ENCODE measurements at places on chromosomes 7 and 10.

- no peak for DNase-seq
Measured at GRCh38 chr10:124283949-124284250, 134.8 kb downstream of the OAT start.

DNA sequence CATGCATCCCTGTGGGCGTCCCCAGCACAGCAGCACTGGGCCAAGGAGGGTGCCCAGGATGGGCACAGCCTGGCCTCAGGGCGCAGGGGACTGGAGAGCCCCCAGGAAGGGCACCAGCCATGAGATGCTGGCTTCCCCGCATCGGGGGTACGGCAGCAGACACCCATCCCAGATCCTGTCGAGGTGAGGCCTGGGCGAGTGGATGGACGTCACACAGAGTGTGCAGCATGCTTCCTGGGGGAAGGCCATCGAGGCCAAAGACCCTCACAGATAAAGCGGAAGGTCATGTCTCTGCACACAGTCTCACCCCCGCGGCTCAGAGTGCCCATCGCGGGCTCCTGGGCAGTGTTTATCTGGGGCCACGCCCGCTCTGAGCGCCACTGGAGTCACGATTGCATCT, 18.8 kb downstream of the ADGRA1 start:
- DNase-seq, result no peak

- no peak for DNase-seq
Measured at GRCh38 chr7:137916980-137917645, 70.3 kb upstream of the DGKI start.

- no peak for DNase-seq
Measured at GRCh38 chr7:94355454-94355853, 39.2 kb upstream of the COL1A2 start.

DNA sequence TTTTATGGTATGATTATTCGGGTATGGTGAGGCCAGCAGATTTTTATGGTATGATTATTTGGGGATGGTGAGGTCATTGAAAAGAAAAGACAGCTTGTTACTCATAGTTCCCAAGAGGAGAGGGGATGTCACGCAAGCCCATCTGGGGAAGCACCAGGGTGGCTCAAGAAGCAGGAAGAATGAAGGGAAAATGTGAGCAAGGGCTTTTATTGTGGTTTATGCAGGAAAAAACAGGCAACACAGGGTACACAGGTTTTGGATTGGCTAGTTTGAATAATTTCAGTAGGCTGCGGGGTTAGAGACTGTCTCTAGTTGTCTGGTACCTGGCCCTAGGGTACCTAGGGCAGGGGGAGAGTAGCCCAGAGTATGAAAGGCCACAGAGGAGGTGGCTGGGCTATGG, 26.8 kb upstream of the DGKI start:
- peak; percentile 77 for DNase-seq

DNA sequence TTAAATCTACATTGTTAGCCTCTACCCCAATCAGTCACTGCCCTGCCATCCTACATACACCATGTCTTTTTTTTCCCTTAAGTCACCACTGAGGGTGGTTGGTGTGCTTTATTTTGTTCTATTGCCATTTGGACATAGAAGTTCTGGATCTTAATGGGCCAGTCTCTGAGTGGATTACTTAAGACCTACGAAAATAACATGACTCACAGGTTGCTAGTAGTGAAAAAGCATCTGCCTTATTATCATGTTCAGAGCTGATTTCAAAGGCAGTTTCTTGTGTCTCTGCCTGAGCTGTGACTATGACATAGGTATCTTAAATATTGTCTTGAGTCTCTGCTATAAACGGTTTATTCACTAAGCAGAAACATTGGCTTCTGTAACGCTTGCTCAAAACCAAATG, 410.8 kb downstream of the MDFIC start:
- DNase-seq, result no peak

DNA sequence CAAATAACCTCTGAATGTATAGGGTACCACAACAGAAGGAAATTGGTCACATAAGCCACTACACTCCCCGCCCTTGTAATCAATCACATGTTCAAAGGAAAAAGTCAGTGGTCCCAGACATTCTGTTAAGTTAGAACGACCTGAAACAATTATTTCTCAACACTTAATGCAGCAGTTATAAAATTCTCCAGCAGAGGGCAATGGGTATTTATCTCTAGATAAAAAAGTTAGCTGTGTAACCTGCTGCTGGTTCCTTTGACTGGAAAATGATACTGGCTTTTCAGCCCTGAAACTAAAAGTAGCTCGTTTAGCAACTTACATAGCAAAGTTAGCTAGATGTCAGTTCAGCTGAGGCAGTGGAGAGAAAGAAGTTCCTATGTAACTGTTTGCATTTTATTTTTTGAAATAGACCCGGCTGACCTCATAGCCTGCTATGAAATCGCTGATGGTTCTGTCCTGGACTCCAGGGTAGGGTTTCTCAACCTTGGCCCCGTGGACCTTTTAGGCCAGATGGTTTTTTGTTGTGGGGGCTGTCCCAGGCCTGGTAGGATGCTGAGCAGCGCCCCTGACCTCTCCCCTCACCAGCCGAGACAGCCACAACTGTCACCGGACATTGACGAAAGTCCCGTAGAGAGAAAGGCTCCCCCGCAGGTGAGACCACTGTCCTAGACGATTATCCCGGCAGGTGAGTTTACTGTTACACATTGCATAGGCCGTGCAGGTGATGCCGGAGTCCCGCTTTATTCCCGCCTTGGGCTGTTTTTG, 40.2 kb upstream of the PROSER2 start:
- peak; percentile 71 for DNase-seq

- peak; percentile 87 for DNase-seq
Measured at GRCh38 chr10:21135023-21135931, 238.2 kb upstream of the NEBL start.

DNA sequence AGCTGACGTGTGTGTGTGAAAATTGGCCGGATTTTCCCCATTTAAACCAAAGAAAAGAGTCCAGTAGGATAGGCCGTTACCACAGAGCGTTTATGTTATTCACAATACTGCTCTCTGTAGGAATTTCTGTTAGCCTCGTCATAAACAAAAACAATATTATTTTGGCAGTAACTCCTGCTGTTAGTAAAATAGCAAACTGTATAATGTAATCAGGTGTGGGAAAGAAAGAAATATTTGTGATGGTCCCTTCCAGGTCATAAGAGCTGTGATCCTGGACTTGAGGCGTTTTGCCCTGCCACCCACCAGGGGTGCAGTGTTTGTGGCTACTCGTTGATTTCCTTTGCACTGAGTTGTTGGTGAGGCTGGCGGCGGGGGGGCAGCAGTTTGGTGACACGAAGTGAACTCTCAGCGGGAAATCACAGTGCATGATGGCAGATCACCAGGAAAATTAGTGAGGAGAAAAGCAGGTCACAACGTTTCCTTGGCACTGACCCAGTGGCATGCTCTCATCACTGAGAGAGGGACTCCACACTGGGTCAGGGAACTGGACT, 2.8 kb downstream of the EEPD1 start:
- peak; percentile 56 for DNase-seq

DNA sequence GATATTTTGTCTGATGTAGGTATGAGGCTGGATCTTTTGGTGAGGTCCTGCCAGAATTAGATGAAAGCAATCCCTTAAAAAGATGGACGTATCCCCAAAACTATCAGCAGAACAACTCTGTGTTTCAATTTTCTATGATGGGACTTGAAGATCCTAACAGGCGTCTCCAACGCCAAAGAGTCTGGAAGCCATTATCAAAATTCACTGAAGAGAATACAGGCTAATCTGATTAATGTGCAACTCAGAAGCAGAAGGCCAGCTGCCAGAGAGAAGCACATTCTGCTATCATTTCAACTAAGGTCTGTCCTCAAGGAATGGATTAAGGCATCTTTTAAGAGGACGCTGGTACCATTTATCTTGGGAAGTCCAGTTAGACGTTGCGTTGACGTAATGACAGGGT, 119.7 kb downstream of the FGFR2 start:
- DNase-seq, result no peak

- peak; percentile 45 for DNase-seq
Measured at GRCh38 chr7:98760201-98760651, 109.6 kb downstream of the TMEM130 start.

DNA sequence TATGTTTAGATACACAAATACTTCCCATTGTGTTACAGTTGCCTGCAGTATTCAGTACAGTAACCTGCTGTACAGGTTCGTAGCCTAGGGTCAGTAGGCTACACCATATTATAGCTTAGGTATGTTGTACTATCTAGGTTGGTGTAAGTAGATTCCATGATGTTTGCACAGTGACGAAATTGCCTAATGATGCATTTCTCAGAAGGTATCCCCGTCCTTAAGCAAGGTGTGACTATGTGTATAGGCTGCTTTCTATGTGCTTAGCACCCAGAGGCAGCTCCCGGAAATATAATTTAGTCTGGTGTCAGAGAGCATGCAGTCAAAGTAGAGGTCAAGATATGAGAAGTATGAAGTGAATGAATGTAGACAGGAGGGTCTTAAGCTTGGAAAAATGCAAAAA, 9.8 kb downstream of the MAPK8 start:
- no peak for DNase-seq

DNA sequence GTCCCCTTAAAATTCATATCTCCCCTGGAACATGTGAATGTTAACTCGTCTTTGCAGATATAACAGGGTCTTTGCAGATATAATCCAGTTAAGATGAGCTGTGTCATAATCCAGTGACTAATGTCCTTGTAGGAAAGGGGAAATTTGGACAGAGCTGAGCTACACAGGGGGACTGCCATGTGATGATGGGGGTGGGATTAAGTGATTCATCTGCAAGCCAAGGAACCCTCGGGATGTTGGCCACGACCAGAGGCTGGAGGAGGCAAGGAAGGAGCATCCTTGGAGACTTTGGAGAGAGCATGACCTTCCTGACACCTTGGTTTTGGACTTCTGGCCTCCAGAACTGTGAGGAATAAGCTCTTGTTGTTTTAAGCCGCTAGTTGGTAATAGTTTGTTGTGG, 153.9 kb upstream of the PCBD1 start:
- DNase-seq, result no peak

DNA sequence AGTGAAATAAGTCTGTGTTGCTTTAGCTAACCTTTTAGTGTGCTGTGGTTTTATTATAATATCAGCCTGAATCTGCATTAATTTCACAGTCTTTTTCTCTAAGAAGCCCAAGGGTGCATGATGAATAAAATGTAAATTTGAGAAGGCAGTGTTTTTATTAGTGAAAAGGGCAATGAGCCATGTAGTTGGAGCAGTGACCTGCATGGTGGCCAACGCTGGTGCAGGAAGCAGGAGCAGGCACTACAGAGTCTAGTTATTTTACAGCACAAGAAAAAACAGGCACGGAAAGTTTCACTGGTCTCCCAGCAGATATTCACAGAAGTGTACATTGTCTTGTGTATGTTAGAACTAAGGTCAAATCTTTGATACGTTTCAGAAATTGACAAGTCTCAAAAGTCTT, 247.8 kb downstream of the CELF2 start:
- no peak for DNase-seq

GRCh38 chr7:87003872-87004798, 55.3 kb downstream of the ELAPOR2 start:
- DNase-seq, result no peak

GRCh38 chr10:5775685-5776084, 37.5 kb downstream of the GDI2 start:
- DNase-seq, result no peak

- no peak for DNase-seq
Measured at GRCh38 chr7:29593459-29593858, 29.8 kb downstream of the PRR15 start.

DNA sequence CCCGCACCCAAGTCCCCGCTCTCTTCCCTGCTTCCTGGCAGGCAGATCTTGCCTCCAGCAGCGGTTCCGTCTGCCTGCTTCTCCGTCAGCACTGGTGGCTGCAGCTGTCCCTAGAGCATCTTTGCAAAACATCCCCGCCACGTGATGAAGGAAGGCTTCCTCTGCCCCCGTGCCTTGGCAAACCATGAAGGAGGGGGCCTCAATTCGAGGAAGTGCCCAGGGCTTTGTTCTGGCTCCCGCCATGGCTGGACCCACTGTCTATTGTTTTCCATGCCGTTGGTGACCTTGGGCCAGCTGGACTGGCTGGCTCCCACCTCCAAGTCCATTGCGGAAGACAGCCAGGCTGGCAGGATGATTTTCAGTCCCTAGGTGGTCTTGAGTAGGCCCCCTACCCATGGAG, 13.2 kb upstream of the AQP1 start:
- DNase-seq, result no peak
